Aorta (tissue), 5 donors: ENCODE measurements at places on chromosomes 12 and 14. TPM values are rescaled to one million over a fixed set of nuclear protein-coding genes. Genes with fewer than 3 reads are reported as not detected.

DNA sequence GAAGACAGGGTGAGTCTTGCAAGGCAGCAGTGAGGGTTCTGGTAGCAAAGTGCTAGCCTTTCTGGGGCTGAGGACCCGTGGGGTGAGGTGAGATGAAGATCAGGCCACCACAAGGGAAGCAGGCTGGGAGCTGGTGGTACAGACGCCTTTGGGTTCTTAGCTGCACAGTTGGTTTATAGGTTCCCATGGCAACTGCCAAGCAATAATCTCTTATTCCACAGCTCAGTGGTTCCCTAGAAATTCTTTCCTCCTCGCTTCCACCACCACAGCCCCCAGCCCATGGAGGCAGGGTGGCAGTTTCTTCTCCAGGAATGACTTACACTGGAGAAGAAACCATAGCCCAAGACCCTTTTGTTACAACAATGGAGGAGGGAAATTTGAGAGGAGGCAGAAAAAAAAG lies 82.1 kb downstream of the CMKLR1 start:
- H3K27me3 ChIP-seq = peaks cover 5% of the 10 kb centered on the region
- H3K4me3 ChIP-seq = no peak overlapping the region
- H3K4me1 ChIP-seq = no peaks in the 10 kb centered on the region

- no peak for DNase-seq
- H3K36me3 ChIP-seq = no peaks in the 10 kb centered on the region
- no peaks in the 10 kb centered on the region for H3K4me1 ChIP-seq
- peak overlapping the region; percentile 49 for H3K27ac ChIP-seq
Observed at GRCh38 chr12:12726555-12727093, 9.5 kb downstream of the CDKN1B start.

- no peaks in the 10 kb centered on the region for H3K27me3 ChIP-seq
- H3K4me1 ChIP-seq = no peaks in the 10 kb centered on the region
- H3K4me3 ChIP-seq = no peak overlapping the region
- H3K36me3 ChIP-seq = no peaks in the 10 kb centered on the region
- no peak overlapping the region for H3K27ac ChIP-seq
Observed at GRCh38 chr12:90801776-90802175, 153.2 kb downstream of the CCER1 start.

GRCh38 chr12:119090276-119090675 lies 88.5 kb upstream of the HSPB8 start:
- no peak for DNase-seq
- no peaks in the 10 kb centered on the region for H3K4me1 ChIP-seq
- no peak overlapping the region for H3K27ac ChIP-seq
- H3K27me3 ChIP-seq = peaks cover 2% of the 10 kb centered on the region
- H3K36me3 ChIP-seq = no peaks in the 10 kb centered on the region

DNA sequence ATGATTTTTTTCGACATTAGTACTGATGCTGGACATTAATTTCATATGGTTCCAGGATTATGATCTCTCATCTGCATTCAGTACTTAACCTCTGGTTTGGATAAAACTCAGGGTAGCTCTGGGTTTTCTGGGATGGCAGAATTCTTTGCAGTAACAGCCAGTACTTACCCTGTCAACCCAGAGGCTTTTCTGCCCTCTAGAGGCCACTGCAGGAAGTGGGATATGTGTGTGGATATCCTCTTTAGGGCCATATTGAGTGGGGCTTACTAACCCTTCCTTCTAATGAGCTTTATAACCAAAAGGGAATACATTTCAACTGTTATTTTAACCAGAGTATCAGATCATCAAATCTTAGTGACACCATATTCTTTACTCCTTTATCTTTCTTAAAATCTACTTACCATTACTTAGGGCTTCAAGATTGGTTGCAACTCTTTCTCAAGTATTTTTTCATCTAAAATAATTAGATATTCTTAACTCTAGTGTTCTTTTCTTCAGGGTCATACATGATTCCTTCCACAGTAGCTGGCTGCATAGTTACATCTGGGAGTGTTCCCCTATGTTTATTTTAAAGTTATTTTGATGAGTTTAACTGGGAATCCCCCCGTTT lies 488.0 kb upstream of the STXBP6 start:
- no peaks in the 10 kb centered on the region for H3K27me3 ChIP-seq
- no peak for DNase-seq
- no peaks in the 10 kb centered on the region for H3K4me1 ChIP-seq
- no peaks in the 10 kb centered on the region for H3K36me3 ChIP-seq

- no peak for DNase-seq
- H3K27me3 ChIP-seq = no peaks in the 10 kb centered on the region
- H3K27ac ChIP-seq = no peak overlapping the region
- no peak overlapping the region for H3K4me3 ChIP-seq
- H3K4me1 ChIP-seq = no peaks in the 10 kb centered on the region
Observed at GRCh38 chr12:26699237-26699636, 133.8 kb downstream of the ITPR2 start.

TROAP gene
- 1.1 TPM for total RNA-seq
